Stimulated activated CD4-positive, alpha-beta T cell treated with anti-CD3 and anti-CD28 coated beads, Interleukin-2, amount 100 ng/mL, for 24 hours (primary cell): ENCODE measurements at places on chromosomes 16 and 17.

- no peak for DNase-seq
Observed at GRCh38 chr17:5502552-5502951, 16.2 kb downstream of the MIS12 start.

GRCh38 chr17:41803049-41804020, 8.4 kb downstream of the P3H4 start:
- no peak for DNase-seq

- DNase-seq, result no peak
Observed at GRCh38 chr16:86883583-86884389, 305.4 kb downstream of the FOXL1 start.

GRCh38 chr17:50278526-50279180, 4.4 kb downstream of the TMEM92 start:
- no peak for DNase-seq

DNA sequence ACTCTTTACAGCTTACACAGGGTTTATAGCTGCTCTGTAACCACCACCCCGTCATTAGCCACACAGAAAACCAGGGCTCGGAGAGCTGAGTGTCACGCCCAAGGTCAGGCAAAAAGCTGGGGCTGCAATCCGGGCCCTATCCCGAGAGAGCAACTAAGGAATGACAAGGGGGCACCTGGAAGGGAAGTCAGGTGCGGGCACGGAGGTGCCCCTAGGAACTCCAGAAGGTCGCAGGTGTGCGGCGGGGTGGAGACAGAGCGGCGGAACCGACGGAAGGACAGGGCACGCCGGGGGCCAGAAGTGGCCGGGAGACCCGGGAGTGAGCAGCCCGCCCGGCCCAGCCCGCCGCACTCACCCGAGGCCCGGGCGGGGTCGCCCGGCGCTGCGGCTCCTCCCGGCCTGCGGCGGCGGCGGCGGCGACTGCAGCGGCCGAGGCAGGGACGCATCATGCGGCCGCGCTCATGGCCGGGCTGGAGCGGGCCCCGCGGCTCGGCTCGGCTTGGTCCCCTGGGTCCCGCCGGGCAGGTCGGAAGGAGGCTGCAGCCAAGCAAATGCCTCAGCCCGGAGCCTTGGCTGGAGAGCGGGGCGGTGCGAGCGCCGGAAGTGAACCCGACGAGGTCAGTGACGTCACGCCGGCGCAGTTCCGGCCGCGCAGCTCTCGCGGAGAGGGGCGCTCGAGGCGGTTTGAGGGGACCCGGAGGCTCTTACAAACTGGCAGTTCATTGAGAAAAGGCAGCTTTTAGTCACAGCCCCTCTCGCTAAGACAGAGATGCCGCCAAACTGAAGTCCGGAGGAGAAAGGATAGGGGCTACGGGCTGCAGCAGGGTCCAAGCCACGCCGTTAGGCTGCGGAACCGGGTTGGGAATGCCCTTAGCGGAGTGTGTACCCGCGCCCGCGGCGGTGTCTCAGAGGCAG, at the start of gene ZDHHC7:
Gene ZDHHC7, minus strand, starts transcription at position 605 of the 915 bp plus-strand sequence. CDS start 20,917 bp downstream, outside the sequence.
- DNase-seq, result peak; percentile 85

- no peak for DNase-seq
Observed at GRCh38 chr17:49862781-49863331, 15.0 kb upstream of the TAC4 start.

GRCh38 chr16:17936766-17937402, 399.7 kb downstream of the NPIPA8 start:
- no peak for DNase-seq

DNA sequence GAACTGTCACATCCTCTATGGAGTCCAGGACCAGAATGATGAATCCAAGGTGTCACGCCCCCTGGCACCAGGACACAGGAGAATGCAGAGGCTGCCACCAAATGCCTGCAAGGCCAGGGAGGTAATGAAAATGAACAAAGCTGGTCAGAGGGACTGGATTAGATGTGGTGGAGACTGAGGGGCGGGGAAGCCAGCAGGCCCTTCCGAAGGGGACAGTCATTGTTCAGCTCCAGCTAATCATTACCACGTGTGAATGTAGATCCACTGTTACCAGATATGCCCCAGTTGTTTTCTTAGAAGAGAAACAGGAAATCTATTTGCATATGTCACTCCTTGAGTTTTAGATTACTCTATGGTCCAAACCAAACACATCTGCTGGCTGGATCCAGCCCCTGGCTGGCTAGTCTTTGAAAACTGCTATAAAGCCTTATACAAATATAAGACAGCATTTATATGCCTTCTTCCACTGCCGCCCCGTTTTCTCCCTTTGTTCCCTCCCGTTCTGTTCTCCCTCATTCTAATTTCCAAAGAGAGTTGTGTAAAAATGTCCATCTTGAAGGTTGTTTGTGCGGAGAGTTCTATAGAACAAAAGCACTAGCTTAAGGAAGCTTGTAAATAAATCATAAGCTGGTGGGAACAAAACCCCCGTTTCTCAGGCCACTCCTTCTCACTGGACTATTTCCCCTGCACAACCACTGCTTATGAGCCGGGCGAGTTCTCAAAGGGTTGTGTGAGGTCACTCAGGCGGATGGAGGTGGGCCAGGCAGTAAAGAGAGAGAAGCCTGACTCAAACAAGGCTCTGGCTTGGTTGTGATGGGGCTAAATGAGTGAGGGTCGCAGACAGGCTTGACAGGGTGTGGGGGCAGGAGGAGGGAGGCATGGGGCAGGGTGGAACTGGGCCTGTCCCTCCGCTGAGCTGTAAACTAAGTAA, 14.2 kb downstream of the CRYM start:
- no peak for DNase-seq

DNA sequence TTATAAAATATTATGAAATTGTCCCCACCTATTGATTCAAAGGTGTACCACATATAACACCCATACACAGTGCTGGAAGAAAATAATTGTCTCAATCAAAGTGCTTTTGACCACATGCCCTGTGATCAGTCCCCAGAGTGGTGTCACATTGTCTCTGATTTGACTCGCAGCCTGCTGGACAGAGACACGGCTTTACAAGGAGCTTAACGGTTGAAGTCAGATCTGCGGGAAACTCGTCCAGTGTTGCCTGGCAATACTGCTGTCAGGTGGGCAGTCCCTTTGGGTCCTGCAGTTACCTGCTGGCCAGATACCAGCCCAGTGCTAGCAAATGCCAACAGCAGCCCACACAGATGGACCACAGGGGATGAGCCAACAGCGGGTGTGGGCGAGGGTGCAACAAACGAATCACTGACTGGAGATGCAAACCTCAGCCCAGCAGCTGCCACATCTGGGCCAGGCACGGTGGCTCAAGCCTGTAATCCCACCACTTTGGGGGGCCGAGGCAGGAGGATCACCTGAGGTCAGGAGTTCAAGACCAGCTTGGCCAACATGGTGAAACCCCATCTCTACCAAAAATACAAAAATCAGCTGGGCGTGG, 26.2 kb upstream of the SSTR2 start:
- no peak for DNase-seq

DNA sequence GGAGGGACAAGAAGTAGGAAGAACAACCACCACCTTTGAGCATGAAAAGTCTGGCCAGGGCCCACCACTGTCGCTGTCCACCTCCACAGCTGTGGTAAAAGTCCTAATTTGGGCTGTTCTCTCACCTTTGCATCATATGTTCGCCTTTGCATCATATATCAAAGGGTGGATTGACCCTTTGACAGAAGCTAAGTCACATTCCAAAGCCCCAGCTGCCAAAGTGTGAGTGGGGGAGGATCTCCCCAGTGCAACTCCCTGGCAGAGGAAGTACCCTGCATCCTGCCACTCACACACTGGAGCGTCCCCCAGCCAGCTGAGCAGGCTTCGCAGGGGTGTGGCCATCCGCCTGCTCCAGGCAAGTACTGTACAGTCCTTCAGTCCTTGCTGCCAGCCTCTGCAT, 12.7 kb upstream of the SPECC1 start:
- no peak for DNase-seq

DNA sequence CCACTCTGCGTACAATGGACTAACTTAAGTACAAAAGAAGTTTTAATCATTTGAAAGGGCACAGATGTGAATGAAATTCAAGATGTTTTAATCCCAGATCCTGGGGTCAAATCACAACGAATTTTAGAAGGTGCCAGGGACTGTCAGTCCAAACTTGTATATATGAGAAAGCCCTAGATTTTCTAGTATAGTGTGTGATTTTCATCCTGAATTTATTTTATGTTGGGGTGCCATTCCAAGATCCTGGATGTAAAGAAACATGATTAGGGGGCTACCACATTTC, 64.3 kb downstream of the TUBD1 start:
- DNase-seq, result no peak

GRCh38 chr16:23357761-23358290, 55.7 kb downstream of the SCNN1B start:
- DNase-seq, result no peak

- no peak for DNase-seq
Observed at GRCh38 chr16:81738783-81739496, 40.2 kb upstream of the PLCG2 start.

- DNase-seq, result no peak
Observed at GRCh38 chr17:50542795-50543774, 3.9 kb upstream of the SPATA20 start.

DNA sequence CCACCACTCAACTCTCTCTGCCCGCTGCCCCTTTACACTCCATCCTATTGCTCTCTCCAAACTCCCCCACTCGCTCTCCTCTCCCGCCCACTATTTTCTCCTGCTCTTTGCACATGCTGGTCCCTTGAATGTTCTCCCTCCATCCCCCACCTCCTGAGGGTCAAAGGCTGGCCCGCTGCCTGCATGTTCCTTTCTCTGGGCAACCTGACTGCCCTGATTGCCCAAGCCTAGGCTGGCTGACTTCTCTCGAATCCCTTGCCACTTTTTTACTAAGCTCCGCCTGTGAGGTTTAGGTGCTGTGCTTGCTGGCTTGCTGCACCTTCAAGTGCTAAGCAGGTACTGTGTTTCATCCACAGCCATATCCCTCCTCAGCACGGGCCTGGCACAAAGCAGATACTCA, 2.7 kb downstream of the EMC8 start:
- DNase-seq, result no peak

DNA sequence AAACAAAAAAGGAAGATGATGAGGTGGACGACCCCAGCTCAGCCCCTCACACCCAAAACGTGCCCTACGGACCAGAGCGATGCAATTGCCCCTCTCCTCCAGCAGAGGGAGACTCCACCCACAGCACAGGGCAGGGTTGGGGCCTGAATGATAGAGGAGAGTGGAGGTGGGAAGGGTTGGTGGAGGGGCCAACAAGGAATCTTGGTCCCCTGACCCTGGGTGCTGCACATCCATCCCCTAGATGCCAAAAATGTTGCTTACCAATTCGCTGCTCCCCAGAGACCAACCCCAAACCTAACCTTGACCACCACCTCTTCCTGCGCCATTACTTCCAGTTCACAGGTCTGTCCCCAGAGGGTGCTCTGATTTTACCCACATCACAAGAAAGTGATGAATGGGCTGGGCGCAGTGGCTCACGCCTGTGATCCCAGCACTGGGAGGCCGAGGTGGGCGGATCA, 12.9 kb downstream of the P2RX5 start:
- DNase-seq, result peak; percentile 61

DNA sequence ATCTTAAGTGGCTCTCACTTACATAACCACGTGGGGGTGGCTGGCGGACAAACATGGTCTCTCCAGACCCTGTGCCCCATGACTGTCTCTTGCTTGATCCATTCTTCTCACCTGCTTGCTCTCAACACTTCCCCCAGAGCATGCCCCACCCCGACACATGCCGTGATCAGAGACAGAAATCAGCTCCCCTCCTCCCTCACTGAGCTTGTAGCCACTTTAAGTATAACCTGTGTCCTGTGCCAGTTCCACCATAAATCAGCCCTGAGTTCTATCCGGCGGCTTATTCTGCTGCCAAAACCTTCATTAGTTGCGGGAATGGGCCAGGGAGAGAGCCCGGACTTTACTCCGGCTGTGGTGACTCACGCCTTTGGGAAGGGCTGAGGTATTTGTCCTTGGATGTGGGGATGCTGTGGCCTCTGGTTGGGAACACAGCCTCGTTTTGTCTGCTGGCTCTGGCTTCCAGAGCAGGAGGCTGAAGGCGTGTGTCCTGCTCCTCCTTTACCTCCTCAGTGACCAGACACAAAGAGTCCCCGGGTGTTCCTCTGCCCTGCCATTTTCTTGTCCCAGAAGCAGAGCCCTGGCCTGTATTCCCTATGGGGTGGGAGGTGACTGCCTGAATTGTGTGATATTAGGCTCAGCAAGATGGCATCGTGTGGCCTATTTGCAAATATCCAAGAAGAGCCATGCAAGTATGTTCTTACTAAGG, 21.1 kb downstream of the ANKRD40 start:
- DNase-seq, result no peak

GRCh38 chr17:8310601-8311123, 621 bp downstream of the ARHGEF15 start:
- no peak for DNase-seq

DNA sequence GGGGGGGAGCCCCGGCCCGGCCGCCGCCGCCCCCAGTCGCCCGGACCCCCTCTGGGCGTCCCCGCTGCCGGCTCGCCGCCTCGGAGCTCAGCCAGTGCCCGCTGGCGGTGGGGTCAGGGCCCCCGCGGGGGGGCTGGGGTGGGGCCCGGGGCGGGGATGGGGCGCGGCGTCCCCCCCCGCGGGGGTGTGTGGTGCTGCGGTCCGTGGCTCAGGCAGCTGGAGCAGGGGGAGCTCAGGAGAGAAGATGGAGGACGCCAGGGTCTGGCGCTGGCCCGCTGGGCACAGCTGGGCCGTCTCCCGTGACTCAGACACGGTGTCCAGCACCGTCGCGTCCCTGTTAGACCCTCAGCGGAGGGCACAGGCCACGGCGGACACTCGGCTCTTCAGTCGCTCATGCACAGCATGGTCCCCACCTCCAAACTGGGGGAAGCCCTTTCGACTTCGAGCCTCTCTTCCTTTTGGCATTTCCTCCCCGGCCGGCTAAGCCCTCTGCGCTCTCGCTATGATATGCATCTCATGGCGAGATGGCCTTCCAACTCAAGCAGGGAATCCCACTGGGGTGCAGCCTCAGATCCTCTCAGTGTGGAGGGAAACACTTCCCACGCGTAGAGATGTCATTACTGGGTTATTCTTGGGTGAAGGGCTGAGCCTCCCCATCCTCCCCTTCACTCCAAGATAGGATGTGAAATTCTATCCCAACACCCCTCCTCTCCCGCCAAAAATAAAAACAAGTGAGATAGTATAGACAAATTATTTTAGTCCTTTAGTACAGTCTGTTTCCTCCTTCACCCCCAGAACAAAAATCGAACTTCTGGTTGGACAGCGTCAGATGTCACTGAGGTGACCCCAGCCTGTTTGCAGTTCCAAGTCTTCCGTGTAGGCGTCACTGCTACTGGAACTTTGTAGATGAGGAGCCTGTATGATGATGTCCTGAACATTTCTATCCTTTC, 522 bp upstream of the VEZF1 start:
- peak; percentile 70 for DNase-seq
